Activated CD8-positive, alpha-beta memory T cell treated with anti-CD3 and anti-CD28 coated beads for 4 hours (primary cell): ENCODE measurements at places on chromosomes 2 and 18.

DNA sequence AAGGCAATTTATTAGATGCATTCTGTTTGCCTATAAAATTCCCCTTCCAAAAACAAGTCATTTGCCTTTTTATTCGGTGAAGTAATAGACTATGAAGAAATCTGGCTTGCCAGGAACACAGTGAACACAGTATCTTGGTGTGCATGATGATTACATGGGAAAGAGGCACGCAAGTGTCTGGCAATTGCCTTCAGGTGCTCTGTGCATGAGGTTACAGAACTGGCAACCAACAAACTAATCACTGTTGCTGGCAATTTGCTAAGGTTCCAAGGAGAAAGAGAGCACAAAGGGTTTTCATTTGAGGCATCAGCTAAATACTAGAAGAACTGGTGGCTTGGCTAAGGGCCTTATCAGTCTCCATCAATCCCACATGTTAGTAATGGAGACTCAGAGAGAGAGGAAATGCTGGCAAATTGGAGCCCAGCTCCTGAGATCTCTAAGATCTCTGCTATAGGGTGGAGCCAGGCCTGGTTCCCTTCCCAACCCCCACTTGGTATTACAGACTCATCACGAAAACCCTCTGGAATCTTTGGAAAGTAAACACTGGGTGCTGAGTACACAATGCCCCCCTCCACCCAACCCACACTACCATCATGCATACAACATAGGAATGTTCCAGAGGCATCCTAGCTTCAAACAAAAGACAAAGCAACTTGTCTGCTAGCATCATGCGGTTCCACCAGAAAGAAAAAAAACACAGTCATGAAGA lies 10.4 kb downstream of the RNF152 start:
- DNase-seq, result no peak

GRCh38 chr2:126448611-126449010 lies 207.3 kb upstream of the GYPC start:
- no peak for DNase-seq

- no peak for DNase-seq
Measured at GRCh38 chr2:126513033-126513432, 142.9 kb upstream of the GYPC start.

DNA sequence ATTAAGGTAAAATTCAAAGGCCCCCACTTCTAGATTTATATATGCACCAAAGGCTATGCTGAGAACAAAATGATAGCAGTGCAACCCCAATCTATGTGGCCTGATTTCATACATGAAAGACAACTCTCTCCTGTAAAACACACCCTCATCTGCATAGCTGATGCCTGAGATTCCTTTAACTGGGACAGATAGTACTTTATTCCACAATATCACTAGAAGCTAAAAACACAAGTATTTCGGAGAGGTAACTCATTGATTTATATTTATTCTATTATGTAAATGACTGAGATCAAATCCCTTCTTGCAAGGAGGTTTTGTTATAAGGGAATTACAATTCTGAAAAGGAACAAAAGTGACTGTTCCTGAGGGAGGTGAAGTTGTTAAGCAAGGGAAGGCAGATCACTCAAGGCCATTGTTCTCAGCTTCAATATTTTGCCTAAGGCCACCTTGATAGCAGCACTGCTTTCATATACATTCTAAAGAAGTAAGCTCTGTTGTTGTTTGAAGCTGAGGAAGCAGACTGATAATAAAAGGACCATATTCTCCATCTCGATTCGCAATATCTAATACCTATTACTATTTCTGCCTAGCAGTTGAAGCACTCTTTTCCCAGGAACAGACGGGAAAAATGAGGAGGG lies 471.0 kb upstream of the CDH7 start:
- DNase-seq, result no peak

DNA sequence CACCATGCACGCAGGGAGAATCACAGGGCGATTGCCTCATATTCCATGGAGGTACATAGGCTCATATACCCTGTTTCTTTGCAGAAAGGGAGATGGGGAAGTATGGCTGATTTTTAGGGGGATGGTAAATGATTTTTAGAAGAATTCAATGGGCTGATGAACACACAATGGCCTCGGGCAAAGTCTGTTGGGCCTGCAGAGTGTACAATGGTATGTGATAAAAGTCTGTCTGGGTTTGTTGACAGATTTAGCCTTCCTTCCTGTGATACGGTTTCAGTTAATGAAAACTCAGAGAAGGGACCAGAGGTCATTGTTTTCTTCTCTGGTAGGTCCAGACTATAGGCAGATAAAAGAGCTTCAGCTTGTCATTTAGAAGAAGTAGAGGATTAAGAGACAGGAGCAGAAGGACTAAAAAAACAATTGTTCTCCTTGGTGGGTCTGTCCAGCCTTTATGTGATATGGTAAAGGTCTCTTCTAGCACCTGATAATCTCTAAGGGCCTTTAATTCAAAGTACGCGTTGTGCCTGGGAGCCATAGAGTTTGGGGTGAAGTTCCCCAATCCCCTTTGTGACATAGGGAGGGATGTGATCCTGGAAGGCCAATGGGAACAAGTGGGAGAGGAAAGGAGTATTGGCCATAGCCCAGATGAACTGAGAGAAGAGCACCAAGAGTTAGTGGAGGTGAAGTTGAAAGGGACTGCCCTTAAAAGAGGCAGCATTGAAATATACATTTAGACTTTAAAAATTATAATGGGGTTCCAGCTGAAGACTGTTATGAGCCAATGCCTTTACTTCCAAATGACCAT lies 107.5 kb upstream of the SERPINE2 start:
- DNase-seq, result no peak

DNA sequence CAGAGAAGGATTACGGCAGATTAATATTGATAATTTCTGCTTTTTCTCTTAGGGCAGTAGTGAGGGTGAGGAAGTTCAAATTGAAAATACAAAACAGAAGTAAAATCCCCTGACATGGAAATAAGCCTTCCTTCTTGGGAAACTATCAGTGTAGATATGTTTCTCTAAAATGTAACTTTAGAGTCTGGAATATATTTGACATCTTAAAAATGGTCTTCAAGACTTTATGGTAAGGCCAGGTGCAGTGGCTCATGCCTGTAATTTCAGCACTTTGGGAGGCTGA lies 33.0 kb downstream of the INPP5D start:
- no peak for DNase-seq

- no peak for DNase-seq
Measured at GRCh38 chr2:28163028-28163427, 229.6 kb upstream of the FOSL2 start.

DNA sequence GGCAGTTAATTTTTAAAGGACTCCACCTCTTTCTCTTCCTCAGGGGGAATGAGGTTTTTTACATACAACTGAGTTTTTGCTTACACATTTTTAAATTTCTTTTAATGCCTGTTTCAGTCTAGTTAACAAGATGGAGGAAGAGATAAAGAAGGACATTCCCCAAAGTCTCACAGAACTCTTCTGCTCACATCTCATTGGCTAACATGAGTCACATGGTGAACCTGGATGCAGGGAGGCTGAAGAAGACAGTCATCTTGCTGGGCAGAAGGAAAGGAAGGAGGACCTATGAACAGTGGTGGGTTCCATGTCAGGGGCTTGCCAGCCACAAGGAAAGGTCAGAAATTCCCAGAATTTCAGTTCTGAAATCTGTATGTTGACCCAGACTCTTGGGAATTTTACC lies 10.4 kb upstream of the ST8SIA5 start:
- DNase-seq, result no peak

DNA sequence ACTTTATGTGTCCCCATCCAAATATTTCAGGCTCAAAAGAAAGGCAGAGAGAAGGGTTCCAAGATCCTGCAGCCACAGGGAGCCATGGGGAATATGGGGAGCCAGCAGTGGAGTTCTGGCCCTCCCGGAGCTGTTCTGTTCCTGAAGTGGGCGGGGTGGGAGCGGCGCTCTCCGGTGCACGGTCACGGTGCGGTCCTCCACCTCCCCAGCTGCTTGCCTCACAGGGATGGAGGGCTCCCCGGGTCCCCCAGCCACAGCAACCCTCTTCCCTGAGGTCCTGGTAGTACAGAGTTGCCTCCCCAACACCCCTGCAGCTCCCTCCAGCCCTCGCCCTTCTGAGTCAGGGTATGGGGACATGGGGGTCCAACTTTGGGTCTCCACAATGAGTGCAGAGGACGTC lies 26.2 kb upstream of the SNED1 start:
- no peak for DNase-seq

GRCh38 chr2:62934517-62934916 lies 116.1 kb upstream of the OTX1 start:
- no peak for DNase-seq

DNA sequence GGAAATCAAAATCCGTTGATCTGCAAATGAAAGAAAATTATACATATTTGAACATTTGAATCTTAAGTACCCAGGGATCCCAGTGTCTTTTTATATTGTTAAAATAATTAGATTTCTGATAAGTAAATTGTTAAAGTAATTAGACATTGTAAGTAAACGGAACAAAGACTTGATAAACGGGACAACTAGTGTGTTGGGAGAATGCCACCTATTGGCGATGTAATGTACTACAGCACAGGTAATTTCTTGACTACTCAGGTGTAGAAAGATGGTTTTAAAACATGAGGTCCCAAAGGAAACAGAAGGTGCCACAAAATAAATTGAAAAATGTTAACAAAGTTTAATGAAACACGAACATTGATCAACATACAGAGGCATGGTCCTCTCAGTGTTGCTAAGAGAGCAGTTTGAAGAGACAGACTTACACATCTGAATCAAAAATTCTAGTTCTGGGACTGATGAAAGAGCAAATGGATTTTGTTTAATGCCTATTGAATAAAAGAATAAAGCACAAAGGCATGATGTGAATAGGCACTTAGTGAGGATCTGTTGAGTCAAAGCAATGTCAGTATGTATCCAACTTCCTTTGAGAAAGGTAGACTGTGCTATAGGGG lies 103.4 kb upstream of the RASGRP3 start:
- DNase-seq, result no peak

- DNase-seq, result no peak
Measured at GRCh38 chr2:187075199-187075635, 226.2 kb upstream of the ZSWIM2 start.

DNA sequence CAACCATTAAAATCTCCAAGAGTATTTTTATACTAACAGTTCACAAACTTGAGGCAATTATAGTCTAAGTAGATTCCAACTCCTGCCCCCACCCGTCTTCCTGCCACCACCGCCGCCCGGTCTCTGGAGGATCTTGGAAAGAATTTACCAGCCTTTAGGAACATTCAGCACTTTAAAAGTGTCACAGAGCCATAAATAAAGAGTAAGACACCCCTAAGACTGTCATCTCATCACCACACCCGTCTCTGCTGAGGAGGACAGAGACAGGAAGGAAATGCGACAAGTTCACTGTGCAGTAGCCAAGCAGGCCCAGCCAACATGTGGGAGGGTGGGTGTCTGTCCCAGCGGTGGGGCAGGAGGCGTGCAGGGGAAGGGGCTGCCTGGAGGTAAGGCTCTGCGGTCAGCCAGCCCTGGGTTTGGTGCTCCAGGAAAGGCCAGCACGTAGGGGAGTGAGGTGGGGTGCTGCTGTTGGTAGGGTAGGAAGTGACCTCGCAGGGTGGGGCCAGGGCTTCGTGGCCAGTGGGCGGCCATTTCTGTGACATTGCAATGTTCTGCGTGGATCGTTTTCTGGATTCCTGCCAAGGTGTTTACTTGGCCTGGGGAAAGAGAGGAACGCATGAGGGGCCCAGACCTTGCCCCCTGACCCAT lies 111.6 kb downstream of the FAM210A start:
- DNase-seq, result no peak

- no peak for DNase-seq
Measured at GRCh38 chr2:73850009-73850408, 21.2 kb downstream of the STAMBP start.

DNA sequence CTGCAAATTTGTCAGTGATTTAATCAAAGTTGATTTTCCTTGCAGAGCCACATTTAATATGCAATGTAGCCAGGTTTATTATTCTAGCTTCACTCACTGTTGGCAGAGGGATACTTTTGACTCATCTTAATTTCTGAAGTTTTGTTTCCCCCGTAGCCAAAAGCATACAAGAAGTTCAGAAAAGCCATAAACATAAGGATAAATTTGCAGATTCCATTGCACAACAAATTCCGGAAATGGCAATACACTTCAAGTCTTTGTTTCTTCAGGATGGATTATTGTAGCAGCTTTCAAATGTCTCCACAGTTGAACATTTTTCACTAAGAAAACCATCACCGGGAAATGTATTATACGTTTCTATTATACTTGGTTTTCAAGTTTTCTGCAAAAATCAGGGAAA lies 88.0 kb upstream of the ZCCHC2 start:
- no peak for DNase-seq

GRCh38 chr2:86790676-86791572 lies at the start of gene CD8A:
Gene CD8A, minus strand, starts transcription at chr2:86790913. Its CDS starts 88 bp downstream, at chr2:86790825.
- no peak for DNase-seq

DNA sequence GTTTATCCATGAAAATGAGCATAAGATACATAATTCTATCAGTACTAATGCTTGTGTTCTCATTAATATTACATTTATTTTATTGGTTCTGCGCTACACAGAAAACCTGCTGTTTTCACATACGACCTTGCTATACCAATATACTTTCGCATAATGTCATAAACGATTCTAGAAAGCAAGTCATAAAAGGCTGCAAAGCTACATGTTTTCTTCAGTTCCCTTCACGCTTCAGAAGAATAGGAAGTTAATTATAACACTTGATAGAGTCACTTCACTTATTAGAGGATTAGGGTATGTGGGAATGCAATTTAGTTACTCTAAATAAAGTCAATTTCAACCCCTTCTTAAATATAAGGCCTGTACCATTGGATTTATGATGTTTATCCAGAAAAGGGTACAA lies 29.0 kb downstream of the PSME4 start:
- DNase-seq, result no peak

DNA sequence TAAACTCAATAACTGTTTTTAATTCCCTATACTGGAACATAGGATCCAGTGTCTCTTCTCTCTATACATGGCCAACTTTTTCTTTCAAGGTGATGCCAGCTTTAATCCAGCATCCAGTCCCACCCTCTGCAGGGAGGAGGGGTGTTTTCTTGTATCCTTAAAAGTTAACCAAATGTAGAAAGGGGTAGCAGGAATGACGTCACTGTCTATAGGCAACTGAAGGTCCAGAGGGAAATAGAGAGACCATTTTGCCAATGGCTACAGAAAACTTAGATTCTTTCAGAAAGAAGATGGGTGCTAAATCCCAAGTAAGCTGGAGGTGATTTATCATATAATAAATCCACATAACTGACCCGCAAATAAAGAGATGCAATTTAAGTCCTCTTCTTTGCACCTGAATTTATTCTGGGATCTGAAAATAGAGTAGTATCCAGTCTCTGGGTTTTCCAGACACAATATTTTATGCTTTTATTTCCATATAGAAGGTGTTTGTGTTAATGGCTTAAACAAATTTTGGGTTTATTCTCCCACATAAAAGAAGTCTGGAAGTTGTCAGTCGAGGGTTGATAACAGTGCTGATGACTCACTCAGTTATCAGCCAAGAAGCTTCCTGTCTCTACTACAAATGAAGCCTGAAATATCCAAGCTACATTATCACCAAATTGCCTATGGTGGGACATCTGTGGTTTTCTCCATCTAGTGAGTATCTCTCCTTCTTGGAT lies 5.7 kb upstream of the DNER start:
- no peak for DNase-seq

DNA sequence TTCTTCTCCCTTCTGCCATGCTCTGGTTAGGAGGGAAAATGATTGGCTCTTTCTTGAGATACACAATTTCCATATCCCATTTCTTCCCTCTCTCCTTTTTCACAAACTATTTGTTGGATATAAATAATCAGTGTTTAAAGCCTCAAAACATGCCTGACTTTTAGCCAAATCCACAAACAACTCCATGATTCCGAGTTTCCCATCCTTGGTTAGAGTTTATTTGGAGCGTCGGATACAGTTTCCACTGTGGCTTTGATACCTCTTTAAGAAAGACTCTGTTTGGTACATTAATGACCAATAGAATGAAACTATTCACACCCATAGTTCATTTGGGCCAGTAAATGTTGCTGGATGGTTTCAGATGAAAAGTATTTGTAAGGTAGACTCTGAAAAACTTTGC lies 5.9 kb upstream of the FHL2 start:
- DNase-seq, result no peak
